Bone marrow (tissue), 2 donors: ENCODE measurements at places on chromosomes 5 and 9.

DNA sequence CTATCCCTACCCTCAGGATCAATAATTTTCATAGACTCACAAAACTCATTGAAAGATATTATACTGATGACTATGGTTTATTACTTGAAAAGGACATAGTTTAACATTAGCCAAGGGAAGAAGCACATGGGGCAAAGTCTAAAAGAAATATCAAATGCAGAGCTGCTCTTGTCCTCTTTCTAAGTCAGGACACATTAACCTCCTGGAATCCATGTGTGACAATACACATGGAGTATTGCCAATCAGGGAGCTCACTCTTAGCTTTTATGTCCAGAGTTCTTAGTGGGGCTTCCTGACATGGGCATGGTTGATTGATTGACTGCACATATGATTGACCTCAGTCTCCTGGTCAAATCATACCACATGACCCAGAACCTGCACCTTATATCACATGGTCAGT lies 165.5 kb upstream of the COX7C start:
- no peak for DNase-seq

DNA sequence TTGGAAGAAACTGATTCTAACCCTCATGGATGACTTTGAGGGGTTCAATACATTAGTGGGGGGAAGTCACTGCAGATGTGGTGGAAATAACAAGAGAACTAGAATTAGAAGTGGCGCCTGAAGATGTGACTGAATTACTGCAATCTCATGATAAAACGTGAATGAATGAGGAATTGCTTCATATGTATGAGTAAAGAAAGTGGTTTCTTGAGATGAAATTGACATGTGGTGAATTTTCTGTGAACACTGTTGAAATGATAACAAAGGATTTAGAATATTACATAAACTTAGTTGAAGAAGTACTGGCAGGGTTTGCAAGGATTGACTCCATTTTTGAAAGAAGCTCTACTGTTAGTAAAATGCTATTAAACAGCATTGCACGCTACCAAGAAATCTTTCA lies 113.0 kb downstream of the UGCG start:
- no peak for DNase-seq

- DNase-seq = no peak
These were observed 13.4 kb downstream of the RABL6 start for GRCh38 chr9:136820971-136821825.

- DNase-seq = no peak
These were observed 433.0 kb downstream of the TLE1 start for GRCh38 chr9:81256368-81256767.

DNA sequence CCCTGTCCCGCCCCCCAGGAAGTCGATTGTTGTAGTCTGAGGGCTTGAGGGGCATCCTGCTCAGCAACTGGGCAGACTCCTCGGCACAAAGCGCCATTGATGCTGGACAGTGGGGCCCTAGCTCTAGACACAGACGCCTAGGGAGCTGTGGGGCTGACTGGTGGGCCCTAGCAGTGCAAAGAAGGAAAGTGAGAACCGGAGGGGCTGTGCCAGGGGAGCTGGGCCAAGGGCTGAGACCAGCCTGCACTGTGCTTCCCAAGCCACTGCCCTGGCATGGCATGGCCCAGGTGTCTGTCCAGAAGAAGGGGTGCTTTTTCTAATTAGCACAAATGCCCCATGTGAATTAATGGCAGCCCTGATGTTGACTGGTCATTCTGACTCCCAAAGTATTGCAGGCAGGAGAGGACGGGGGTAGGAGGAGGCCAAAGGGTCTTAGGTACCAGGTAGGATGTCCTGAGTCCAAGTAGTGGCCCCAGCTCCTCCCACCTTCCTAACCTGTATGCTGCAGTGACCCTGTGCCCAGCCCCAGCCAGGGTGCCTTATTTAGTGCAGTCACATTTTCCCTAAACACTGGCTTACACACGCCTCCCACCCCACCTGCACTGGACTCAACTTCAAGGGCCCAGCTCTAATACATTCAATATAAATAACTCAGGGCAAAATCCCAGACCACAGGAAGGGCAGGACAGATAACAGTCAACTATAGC lies 15.9 kb downstream of the TCF7 start:
- DNase-seq = no peak

DNA sequence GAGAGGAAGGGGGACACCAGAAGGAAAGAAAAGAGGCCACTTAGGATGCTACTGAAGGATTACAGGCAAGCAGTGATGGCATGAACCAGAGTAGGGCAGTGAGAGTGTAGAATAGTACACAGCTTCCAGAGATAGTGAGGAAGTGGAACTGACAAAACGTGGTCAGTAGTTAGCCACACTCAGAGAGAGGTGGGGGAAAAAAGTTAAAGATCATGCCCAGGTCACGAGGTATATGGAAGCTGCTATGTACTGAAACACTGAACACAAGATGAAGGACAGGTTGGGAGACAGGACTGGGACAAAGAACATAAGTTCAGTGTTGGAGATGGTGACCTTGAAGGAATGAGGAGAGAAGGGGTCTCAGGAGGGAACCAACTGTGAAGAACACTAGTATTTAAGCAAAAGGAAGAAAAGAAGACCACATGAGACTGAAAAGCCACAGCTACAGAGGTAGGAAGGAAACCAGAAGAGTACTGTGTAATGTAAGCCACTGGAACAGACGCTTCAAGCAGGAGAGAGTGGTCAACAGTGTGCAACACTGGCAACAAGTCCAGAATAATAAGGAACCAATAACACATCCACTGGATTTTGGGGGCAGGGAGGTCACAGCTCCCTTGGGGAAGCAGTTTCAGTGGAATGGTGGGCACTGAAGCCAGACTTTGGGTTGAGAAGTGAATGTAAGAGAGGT lies 45.5 kb downstream of the ELL2 start:
- DNase-seq = no peak

GRCh38 chr9:137948642-137949041 lies 71.1 kb downstream of the CACNA1B start:
- DNase-seq = no peak

- no peak for DNase-seq
These were observed 252.7 kb downstream of the EFNA5 start for GRCh38 chr5:107418071-107418470.

GRCh38 chr5:142800776-142801494 lies 30.8 kb downstream of the ARHGAP26 start:
- peak; percentile 51 for DNase-seq

GRCh38 chr5:106521701-106522100 lies 1149.0 kb downstream of the EFNA5 start:
- DNase-seq = no peak

DNA sequence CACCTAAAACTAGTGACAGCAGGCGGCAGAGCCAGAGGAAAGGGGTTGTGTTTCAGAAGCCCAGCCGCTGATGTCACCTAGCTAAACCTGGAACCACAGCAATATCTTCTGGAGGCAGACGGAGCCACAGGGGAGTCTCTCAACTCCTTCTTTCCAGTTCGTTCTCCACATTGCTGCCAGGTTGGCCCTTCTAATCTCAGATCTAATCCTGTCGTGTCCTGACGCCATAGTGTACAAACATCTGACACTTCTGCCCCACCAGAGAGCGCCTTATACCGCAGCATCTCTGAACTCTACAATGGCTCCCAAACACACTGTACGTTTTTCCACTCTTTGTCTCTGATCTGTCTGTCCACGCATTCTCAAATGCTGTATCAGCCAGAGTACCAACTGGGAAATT lies 240.0 kb downstream of the SMARCA2 start:
- DNase-seq = no peak

DNA sequence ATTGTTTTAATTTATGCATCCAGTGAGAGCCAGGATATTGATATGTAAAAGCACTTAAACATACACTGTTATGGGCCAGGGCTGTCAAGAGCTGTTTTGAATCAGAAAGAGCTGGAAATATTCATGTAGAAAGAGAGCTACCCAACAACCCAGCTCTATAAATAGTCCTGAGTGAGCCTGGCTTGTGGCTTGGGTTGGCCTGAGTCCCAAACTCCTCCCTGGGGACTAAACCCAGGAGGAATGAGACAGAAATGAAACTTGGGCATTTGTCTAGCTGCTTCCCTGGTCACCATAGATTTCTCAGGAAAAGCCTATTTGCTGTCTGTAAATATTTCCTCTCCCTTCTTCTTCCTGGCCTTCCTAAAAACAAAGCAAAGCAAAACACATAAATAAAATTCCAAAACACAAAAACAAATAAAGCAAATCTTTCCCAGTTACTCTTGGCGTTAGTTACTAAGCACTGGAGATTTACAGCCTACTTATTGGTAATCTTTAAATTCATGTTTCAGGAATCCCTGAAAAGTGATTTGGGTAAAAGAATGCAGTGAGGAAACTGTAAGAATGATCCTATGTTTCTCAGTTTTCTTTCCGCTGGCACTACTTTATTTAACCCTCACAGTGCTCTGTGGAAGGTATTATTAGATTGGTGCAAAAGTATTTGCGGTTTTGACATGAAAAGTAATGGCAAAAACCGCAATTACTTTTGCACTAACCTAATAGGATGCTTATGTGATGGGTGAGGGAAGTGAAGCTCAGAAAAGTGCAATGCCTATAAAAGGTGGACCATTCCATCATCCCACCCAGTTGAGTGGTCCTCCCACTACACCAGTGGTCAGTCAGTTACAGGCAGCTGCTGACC lies 111.8 kb downstream of the CARTPT start:
- DNase-seq = no peak

DNA sequence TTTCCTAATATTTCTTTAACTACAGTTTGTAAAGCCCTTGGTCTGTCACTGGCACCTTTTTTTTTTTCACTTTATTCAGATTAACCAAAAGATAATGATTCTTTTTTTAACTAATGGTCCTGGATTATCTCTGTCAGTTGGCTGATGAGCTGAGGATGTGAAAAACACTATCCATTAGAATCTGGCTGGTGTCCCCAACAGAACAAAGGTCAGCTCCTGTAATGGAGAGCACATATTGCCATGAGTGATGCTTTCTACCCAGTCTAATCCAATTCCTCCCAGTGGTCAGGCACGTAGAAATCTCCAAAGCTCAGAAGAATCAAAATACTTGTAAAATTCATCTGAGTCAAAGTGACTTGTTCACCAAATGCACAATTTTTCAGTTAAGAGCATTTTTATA lies 491.7 kb upstream of the PIK3R1 start:
- DNase-seq = no peak

GRCh38 chr9:95666785-95667155 lies 150.0 kb upstream of the PTCH1 start:
- DNase-seq = no peak
